ENCODE measurements at places on chromosomes 12 and 14.

- DNase-seq, result no peak
Measured at GRCh38 chr14:103195828-103196615, 72.8 kb downstream of the TNFAIP2 start.

GRCh38 chr12:91630083-91630482 lies 447.5 kb upstream of the DCN start:
- no peak for DNase-seq

- peak; percentile 11 for DNase-seq
Measured at GRCh38 chr12:51320695-51321320, 3.2 kb downstream of the BIN2 start.

GRCh38 chr14:62251237-62251636 lies 489.0 kb downstream of the SNAPC1 start:
- DNase-seq, result no peak

DNA sequence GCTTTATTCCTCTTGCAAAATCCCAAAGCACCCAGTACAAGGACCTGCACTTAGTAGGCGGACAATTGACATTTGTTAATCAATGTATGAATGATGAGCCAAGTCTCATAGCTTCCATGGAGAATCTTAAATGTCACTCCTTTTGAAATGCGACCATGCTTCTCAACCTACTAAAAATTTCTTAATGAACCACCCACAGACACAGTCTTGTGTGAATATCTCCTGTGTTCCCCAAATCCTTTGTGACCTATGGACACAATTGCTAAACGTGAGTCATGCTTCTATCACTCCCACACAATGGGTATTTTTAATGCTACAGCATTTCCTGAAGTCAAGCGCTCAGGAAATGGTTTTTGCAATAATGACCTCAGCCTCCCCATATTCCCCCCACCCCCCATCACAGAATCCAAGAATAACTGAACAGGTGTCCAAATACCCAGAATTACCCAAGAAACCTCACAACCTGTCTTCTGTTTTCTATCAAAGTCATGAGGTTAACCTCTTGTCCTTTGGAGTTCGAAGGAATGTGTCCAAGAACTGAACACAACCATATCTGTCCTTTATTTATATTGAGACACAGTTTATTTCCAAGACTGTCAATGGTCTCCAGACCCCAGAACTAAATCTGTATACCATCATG lies 163.6 kb upstream of the PLEKHG7 start:
- DNase-seq, result peak; percentile 63

GRCh38 chr12:63963868-63964267 lies 119.4 kb downstream of the SRGAP1 start:
- DNase-seq, result no peak

- DNase-seq, result no peak
Measured at GRCh38 chr12:988646-989045, 2.4 kb upstream of the ERC1 start.

DNA sequence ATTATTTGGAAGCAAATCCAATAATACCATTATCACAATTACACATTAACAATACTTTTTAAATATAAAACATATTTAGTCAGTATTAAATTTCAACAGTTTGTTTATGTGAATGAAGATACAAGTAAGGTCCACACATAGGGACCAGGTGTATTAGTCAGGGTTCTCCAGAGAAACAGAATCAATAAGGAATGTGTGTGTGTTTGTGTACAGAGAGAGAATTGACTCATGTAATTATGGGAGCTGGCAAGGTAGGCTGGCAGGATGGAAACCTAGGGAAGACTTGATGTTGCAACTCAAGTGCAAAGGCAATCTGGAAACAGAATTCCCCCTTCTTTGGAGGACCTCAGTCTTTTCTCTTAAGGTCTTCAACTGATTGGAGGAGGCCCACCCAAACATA lies 123.2 kb upstream of the OTX2 start:
- DNase-seq, result no peak

- DNase-seq, result no peak
Measured at GRCh38 chr12:127286281-127286680, 980.7 kb upstream of the TMEM132C start.

Data from activated CD4-positive, alpha-beta T cell treated with anti-CD3 and anti-CD28 coated beads, Interleukin-2, amount 50 U/mL, for 16 hours (primary cell).